Activated naive CD8-positive, alpha-beta T cell treated with anti-CD3 and anti-CD28 coated beads for 36 hours (primary cell): ENCODE measurements at places on chromosomes 16 and 17. TPM values are rescaled to one million over a fixed set of nuclear protein-coding genes. Genes with fewer than 3 reads are reported as not detected.

- DNase-seq: no peak
These were observed 888 bp downstream of the ACSM5 start for GRCh38 chr16:20410121-20410723.

- no peak for DNase-seq
These were observed 107.2 kb upstream of the DYNLRB2 start for GRCh38 chr16:80433623-80434022.

- no peak for DNase-seq
These were observed 245.9 kb upstream of the HSBP1 start for GRCh38 chr16:83561876-83562275.

DNA sequence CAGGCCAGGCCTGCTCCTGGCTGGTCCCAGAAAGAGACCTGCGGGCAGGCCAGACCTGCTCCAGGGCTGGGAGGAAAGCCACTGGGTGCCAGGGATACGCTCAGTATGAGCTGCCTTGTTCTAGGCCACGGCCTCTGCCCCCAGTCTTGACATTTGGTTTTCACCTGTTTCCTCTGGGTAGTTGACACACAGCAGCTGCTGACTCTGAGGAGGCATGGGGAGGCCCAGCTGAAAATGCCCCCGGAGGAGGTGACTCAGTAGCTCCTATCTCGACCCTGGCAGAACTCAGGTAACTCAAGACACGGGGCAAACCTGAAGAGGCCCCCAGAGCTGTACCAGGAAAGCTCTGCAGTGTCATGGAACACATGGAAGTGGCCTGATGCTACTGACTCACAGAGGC is 13.9 kb upstream of the ADGRG1 start:
- peak; percentile 76 for DNase-seq

DNA sequence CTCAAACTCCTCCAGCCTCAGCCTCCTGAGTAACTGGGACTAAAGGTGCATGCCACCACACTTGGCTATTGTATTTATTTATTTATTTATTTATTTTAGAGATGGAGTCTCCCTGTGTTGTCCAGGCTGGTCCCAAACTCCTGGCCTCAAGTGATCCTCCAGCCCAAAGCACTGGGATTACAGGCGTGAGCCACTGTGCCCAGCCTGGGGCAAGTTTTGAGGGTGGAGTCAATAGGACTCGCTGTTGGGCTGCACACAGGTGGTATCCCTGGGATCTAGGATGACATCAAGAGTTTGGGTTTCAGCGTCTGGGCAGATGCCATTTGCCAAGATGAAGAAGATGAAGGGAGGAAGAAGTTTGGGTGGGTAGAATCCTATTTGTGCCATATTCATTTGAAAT is 213.9 kb downstream of the GSG1L start:
- no peak for DNase-seq

DNA sequence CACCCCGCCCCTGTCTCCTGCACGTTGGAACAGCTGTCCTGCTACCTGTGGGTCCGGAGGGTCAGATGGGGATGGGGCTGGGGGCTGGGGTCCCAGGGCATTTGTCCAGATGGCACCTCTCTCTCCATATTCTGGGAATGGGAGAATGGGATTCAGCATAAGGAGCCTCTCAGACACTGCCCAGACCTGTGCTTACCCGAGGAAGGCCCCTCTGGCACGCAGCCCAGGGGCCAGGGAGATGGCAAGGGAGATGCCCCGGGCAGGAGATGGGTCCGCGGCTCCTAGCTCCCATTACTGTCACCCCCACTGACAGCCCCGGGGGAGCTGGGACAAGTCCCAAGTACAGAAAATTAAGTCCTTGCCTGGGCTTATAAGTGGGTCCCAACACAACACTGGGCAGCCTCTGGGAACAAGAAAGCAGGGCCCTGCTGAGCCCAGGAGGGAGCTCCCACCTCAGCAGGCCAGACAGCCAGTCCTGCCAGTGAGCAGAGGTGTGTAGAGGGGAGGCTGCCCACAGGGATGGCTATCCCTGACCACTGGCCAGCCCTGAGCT is 1.8 kb downstream of the VASN start:
- DNase-seq: no peak

DNA sequence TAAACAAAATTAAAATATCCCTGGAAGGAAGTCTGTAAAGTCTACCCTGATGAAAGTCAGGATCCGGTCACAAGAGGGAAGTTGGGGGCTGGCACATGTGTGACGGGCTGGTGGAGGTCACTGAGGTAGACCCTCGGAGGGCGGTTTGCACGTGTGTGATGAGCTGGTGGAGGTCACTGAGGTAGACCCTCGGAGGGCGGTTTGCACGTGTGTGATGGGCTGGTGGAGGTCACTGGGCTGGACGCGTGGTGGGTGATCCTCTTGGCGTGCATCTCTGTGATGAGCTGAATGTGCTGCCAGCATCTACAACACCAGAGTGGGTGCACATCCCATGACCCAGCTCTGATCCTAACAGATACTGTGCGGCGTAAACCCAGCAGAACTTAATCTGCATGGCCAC is 43.7 kb upstream of the METRNL start:
- DNase-seq: no peak

DNA sequence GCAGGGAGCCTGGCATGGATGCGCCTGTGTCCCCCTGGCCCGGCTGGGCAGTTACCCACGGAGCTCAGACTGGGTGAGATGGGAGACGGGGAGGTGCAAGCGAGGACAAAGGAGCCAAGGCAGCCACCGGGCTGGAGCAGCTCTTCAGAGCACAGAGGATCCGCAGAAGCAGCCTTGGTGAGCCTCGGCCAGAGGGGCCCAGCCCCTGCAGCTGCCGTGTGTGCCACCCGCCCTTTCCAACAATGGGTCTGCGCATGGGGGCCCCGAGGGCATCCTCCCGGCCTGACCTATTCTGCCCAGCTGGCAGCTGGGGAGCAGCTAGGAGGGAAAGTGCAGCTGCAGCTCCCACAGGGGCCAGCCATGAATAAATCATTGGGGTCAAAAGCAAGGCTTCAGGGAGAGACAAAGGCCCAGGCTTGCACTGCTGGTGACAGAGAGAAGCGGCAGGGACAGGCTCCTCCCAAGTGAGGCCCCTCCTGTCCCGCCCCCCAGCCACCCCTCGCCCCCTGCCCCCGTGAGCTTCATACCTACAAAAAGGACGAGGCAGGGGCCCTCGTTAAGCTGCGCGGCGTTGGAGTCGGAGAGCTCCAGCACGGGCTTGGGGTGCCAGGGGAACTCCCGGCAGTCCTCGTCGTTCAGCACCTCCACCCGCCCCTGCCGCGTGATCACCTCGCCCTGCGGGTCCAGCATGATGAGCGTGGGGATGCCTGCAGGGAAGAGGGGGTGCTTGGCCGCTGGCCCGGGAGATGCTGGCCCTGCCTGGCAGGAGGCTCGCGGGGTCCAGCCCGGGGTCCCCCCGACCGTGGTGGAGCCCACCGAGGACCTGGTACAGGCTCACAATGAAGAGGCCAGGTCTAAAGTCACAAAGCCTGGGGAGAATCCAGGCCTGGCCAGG is 22.6 kb downstream of the MRM3 start:
- no peak for DNase-seq

- DNase-seq: peak; percentile 36
These were observed 16.2 kb upstream of the HNF1B start for GRCh38 chr17:37761059-37761458.

GRCh38 chr17:38741461-38741860 is 6.7 kb downstream of the PCGF2 start:
- DNase-seq: no peak

DNA sequence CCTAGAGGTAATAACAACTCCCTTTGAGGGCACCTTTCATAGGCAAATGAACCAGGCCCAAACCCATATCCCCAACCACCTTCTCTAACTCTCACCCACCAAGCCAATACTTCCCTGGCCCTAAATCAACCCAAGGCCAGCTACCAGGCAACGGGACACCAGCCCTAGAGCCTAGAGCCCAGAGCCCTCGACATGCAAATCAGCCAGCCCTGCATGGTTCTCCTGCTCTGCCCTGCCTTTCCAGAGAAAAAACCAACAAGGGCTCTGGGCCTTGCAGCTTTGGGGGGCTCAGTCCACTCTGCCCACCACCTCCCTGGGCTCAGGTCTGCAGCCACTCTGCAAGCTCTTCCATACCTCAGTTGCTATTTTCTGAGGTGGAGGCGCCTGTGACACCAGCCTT is 55.0 kb downstream of the PITPNM3 start:
- no peak for DNase-seq

DNA sequence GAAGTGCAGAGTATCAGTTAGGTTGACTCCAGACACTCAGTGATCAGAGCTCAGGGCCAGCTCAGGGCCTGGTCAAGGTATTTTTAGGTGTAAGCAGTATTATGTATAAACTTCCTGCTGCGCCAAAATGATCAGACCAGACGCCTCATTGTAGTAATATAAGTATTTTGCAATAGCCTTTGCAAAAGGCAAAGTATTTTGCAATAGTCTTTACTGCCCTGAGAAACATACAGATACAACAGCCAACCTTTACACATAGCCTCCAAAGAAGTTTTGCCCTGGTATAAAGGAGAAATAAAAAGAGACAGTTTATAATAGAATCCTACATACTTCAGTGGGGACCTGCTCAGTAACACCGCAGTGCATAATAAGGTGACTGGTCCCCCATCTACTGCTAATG is 333.0 kb upstream of the EEF2KMT start:
- no peak for DNase-seq

DNA sequence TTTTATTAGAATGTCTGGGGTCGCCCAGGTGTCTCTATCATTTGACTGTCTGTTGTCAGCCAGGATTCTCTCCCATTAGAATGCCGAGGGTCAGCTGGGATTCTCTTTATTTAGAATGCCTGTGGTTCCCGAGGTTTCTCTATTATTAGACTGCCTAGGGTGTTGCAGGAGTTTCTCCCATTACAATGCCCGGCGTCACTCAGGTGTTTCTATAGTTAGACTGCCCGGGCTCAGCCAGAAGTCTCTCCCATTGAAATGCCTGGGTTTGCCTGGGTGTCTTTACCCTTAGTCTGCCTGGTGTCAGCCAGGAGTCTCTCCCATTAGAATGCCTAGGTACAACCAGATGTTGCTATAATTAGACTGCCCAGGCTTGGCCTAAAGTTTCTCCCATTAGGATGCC is 2252.0 kb downstream of the TP53TG3F start:
- no peak for DNase-seq

- DNase-seq: no peak
These were observed 11.9 kb downstream of the MCRIP1 start for GRCh38 chr17:81821147-81821546.

GRCh38 chr16:78094166-78094565 is 5.3 kb upstream of the WWOX start:
- no peak for DNase-seq

- DNase-seq: no peak
These were observed 3.9 kb upstream of the ZFPM1 start for GRCh38 chr16:88449267-88449561.

DNA sequence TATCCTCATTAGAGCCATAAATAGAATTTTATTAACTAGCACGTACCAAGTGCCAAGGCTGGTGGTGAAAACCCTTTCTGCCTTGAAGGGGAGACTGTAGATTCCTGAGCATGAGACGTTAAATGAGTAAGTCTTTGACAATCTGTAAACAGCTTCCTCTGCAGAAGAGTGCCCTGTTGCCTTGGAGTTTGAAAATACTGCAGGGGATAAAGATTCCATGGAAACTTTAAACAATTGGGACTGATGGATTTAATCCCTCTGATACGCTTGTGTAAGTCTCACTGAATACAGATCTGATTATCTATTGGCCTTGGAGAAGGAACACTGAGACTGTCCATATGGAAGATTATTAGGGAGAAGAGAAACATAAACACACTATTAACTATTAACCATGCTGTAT is 1053.4 kb upstream of the RBFOX1 start:
- no peak for DNase-seq

- DNase-seq: no peak
These were observed 705.5 kb downstream of the CDH11 start for GRCh38 chr16:64416216-64417005.

- DNase-seq: no peak
These were observed 246.4 kb downstream of the PRKCA start for GRCh38 chr17:66548659-66549310.

GRCh38 chr16:56606071-56606475 is 2.3 kb upstream of the MT2A start:
- no peak for DNase-seq

- peak; percentile 56 for DNase-seq
These were observed 633 bp upstream of the NOL3 start for GRCh38 chr16:67169642-67170167.

IRX5 gene
- not detected for total RNA-seq

TP53TG3 gene
- total RNA-seq: not detected

MT1F gene
- total RNA-seq: 13.1 TPM

CMTM1 gene
- total RNA-seq: 2.8 TPM

PRAC2 gene
- total RNA-seq: not detected

TBC1D28 gene
- total RNA-seq: not detected

ABCC3 gene
- not detected for total RNA-seq

XYLT1 gene
- 4.1 TPM for total RNA-seq

TPSB2 gene
- total RNA-seq: not detected

CES1 gene
- not detected for total RNA-seq

ZPBP2 gene
- not detected for total RNA-seq

CCDC200 gene
- total RNA-seq: not detected

LHX1 gene
- total RNA-seq: 0.30 TPM

PKMYT1 gene
- total RNA-seq: 145 TPM

CFDP1 gene
- total RNA-seq: 36.8 TPM
